ENCODE measurements at places on chromosomes 3 and 15.

GRCh38 chr3:101954936-101955335 is 105.6 kb downstream of the NFKBIZ start:
- no peaks in the 10 kb centered on the region for H3K36me3 ChIP-seq
- no peaks in the 10 kb centered on the region for H3K27me3 ChIP-seq
- peaks cover 20% of the 10 kb centered on the region for H3K4me1 ChIP-seq
- DNase-seq = no peak

DNA sequence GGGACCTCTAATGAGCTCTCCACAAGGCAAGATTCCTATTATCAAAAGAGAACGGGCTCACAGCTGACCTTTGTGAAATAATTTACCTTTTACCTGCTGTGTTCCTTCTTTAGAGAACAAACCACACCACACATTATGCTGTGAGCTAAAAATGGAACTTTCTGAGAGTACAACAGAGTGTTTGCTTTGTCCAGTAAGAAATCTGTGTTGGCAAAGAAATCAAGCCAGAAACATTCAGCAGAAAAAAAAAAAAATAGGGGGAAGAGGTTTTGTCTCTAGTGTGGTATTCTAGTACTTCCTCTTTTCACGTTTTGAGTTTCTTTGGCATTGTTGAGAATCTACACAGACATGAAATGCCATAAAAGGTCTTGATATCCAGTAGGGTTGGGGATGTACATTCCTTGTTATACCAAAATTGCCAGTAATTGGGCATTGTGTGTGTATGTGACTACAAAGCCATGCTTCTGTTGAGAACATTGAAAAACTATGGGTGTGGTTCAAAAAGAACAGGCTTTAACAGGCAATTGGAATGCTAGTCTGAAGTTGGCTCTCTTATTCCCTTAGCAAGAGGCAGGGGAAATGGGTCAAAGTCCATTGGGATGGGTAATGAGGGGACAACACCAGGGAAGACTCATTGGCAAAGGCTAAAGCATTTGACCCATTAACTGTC is 273.5 kb downstream of the NEK10 start:
- H3K27ac ChIP-seq = no peak overlapping the region
- DNase-seq = no peak
- H3K4me1 ChIP-seq = peaks cover 22% of the 10 kb centered on the region
- no peak overlapping the region for H3K4me3 ChIP-seq
- no peaks in the 10 kb centered on the region for H3K27me3 ChIP-seq

- peaks cover 3% of the 10 kb centered on the region for H3K4me1 ChIP-seq
- DNase-seq = no peak
Measured at GRCh38 chr3:14047841-14048240, 76.8 kb downstream of the CHCHD4 start.

DNA sequence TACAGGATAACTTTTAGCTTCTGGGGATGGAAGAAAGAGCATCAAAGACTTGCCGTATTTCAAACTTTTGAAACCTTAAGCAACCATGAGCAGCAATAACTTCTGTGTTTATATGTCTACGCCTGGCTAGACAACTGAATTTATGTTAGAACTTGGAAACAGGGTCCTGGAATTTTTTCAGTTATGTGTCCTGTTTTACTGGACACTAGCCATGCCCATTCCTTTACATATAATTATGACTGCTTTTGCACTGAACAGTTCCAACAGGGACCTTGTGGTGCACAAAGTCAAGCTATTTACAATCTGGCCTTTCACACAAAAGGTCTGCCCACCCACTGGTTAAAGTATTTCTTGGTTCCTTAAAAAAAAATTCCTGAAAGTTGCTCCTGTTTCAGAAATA is 37.1 kb downstream of the TJP1 start:
- H3K4me3 ChIP-seq = peak overlapping the region; percentile 14
- H3K27me3 ChIP-seq = no peaks in the 10 kb centered on the region
- peaks cover 77% of the 10 kb centered on the region for H3K4me1 ChIP-seq
- peak overlapping the region; percentile 80 for H3K27ac ChIP-seq
- H3K36me3 ChIP-seq = peaks cover 2% of the 10 kb centered on the region
- DNase-seq = no peak

DNA sequence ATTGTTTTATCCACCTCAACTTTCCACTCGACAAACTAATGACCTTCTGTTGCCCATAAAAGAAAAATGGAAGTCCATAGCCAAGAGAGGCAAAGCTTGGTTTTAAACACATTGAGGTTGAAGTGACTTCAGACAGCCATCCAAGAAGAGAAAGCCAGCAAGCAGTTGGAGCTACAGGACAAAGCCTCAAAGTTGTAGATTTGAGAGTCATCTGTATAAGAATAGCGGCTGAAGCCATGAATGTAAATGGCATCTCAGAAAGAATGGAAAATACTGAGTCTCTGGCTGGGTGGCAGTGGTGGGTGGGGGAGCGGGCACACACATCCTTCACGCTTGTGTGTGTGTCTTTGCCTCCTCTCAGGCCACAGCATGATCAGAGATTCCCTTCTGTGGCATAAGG is 124.1 kb upstream of the CHRM5 start:
- H3K27ac ChIP-seq = no peak overlapping the region
- H3K36me3 ChIP-seq = no peaks in the 10 kb centered on the region
- no peak for DNase-seq
- H3K27me3 ChIP-seq = no peaks in the 10 kb centered on the region
- no peaks in the 10 kb centered on the region for H3K4me1 ChIP-seq
- H3K4me3 ChIP-seq = no peak overlapping the region

DNA sequence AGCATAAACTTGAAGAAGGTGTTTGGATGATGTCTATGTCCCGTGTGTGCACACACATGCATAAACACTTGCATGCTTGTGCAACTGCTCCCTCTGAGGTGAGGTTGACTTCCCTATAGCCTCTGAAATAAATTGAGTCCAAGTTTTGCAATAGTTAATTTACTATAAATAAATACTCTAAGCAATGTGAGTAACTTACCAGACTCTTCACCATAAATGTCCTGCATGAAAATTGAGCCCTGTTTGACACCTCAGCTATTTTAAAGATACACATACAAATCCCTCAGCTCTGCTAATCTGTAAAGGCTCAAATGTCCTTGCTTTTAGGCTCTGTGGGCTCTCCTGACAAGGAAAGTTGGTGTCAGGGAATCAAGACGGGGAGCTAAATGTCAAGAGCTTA is 37.1 kb downstream of the GJD2 start:
- no peaks in the 10 kb centered on the region for H3K36me3 ChIP-seq
- peaks cover 14% of the 10 kb centered on the region for H3K27me3 ChIP-seq
- H3K27ac ChIP-seq = no peak overlapping the region
- no peak for DNase-seq
- H3K4me3 ChIP-seq = no peak overlapping the region

- H3K27me3 ChIP-seq = no peaks in the 10 kb centered on the region
- H3K4me3 ChIP-seq = peak overlapping the region; percentile 40
- H3K36me3 ChIP-seq = no peaks in the 10 kb centered on the region
- H3K4me1 ChIP-seq = peaks cover 20% of the 10 kb centered on the region
- H3K27ac ChIP-seq = no peak overlapping the region
- DNase-seq = no peak
Measured at GRCh38 chr3:66473181-66473580, 27.6 kb downstream of the LRIG1 start.

- DNase-seq = no peak
- no peak overlapping the region for H3K4me3 ChIP-seq
- H3K4me1 ChIP-seq = peaks cover 15% of the 10 kb centered on the region
- H3K27ac ChIP-seq = no peak overlapping the region
- peaks cover 4% of the 10 kb centered on the region for H3K36me3 ChIP-seq
- no peaks in the 10 kb centered on the region for H3K27me3 ChIP-seq
Measured at GRCh38 chr3:20682573-20682972, 496.6 kb upstream of the SGO1 start.

DNA sequence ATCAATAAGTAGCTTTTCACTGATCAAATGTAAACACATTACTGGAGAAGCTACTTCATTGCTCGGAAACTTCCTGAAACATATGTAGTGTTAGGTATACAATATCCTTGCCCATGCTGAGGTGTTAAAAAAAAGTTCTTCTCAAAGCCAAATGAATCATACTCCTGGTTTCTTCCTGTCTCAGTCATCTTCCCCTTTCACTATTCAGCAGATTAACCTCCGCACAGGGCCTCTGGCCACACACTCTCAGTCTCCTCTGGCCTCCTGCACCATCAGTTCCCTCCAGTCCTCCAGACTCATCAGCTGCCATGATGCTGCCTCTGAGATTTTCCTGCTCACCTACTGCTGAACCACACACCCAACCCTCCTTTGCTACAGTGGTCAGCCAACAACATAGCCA is 70.5 kb upstream of the BOC start:
- no peaks in the 10 kb centered on the region for H3K36me3 ChIP-seq
- no peak overlapping the region for H3K4me3 ChIP-seq
- DNase-seq = no peak

DNA sequence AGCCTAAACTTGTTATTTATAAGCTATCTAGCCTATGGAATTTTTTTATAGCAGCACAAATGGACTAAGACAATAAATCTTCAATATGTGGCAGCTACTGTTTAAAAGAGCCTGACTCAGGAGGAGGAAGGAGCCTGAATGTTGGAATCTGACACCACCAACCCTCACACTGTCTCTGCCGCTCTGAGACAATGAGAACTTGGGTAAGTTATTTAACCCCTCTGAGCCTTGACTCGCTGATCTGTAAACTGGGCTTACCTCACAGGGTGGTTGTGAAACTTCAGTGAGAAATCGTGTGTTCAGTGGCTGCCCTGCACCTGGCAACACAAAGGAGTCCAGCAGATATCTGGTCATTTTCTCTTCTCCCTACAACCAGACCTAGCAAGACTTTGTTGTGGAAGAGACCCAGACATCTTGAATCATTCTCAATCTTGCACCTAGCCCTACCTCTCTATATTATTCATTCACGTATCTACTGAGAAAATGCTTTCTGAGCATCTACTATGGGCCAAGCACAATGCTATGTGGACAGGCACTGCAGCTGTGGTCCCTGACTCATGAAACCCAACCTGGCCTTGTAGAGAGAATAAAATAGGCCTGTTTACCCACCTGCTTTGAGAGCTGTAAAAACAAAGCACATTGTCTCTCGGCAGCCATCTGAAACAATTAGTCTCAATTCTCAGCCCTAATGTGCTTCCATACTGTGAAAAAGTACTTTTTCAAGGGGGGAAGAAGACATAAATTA is 81.9 kb upstream of the SLC25A36 start:
- no peak overlapping the region for H3K27ac ChIP-seq
- H3K36me3 ChIP-seq = no peaks in the 10 kb centered on the region
- H3K4me1 ChIP-seq = peaks cover 2% of the 10 kb centered on the region
- no peak overlapping the region for H3K4me3 ChIP-seq

GRCh38 chr3:179768080-179768479 is 115.2 kb downstream of the USP13 start:
- no peak for DNase-seq
- H3K4me1 ChIP-seq = peaks cover 11% of the 10 kb centered on the region
- no peaks in the 10 kb centered on the region for H3K27me3 ChIP-seq

- no peak overlapping the region for H3K4me3 ChIP-seq
- no peak overlapping the region for H3K27ac ChIP-seq
- no peak for DNase-seq
- no peaks in the 10 kb centered on the region for H3K4me1 ChIP-seq
- peaks cover 4% of the 10 kb centered on the region for H3K36me3 ChIP-seq
Measured at GRCh38 chr3:156964577-156964976, 138.4 kb downstream of the LEKR1 start.

DNA sequence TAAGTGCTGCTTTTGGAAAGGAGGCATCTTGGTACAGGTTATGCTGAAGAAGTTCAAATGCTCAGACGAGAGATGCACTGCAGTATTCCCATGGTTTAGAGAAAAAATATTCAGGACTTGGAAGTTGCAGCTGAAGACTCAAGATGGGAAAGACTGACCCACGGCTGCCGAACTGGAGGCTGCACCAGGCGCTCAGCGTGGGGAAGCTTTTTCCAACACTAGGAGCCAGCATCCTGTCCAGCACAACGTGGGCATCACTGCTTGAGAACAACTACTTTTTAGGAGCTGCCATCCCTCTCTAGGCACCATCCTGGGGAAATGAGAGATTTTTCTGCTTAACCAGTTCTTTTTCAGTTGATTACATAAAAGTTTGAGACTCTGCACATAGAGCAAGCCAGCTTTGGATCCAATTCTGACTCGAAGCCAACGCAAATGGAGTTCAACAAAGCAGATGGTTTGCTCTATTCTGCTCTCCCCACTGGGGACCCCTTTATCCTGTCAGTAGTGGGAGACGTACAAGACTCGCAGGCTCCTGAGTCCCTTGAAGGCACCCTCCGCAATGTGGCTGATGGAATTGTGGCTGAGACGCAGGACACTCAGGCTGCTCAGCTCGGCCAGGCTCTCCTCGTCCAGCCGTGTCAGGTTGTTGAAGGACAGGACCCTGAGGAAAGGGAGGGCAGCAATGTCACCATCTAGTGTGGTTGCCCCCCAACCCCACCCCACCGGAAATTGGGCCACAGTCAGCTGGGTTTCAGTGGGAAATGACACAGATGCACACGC is 93.8 kb downstream of the LRIG1 start:
- H3K27ac ChIP-seq = no peak overlapping the region
- DNase-seq = no peak
- no peak overlapping the region for H3K4me3 ChIP-seq
- H3K4me1 ChIP-seq = peaks cover 66% of the 10 kb centered on the region
- H3K27me3 ChIP-seq = no peaks in the 10 kb centered on the region
- H3K36me3 ChIP-seq = peaks cover 38% of the 10 kb centered on the region

DNA sequence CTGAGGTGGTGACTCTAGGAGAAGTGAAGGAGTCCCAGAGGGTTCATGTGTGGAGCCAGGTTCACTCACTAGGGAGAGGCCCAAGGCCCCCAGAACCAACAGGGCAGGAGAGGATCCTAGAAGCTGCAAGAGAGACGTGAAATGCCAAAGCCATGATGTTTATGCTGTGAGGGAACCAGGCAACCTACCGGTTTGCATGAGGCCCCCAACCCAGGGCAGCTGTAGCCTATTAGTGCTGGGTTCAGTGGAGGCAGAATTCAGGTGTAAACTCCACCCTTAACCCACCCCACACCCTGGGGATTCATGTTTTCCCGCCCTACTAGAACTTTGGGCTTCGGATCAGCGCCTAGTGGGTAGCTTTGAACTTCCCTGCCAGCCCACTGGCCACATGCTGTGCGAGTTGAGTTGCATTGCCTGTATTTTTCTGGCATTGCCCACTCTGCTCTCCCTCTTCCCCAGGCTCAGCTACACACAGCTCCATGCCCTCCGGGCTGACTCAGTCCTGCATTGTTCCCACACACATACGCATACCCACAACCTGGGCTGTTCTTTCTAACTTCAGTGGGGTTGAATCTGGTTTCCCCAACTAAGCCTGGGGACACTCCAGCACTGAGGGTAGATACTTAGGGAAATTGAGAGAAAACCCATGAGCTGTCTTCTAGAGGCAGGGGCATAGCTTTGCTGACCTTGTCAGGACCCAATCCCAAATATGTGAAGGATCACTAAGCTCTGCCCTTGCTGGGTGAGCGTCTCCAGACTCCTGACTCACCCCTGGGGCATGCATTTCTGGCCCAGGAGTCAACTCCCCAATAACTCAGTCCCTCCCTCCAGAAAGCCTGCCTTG is 2.0 kb upstream of the ZBTB47 start:
- peaks cover 66% of the 10 kb centered on the region for H3K4me1 ChIP-seq
- peak overlapping the region; percentile 93 for H3K4me3 ChIP-seq
- peak overlapping the region; percentile 95 for H3K27ac ChIP-seq
- H3K27me3 ChIP-seq = no peaks in the 10 kb centered on the region

DNA sequence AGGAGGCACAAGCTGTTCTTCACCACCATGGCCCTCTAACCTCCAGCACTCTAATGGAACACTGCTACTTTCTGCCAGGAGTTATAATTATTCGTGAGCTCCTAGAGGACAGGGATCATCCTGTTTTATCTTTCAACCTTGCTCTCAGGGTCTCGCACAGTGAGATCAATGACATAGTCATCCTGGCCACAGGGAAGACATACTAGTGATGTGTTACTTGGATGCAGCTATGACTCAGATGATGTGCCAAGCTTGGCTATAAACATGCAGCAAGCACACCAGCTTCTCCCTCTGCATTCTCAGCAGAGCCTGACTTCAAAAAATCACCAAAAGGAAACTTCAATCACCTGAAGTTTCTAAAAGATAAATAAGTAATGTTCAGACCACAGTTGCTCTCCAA is 203.8 kb upstream of the HES1 start:
- no peak overlapping the region for H3K4me3 ChIP-seq
- no peak for DNase-seq
- no peak overlapping the region for H3K27ac ChIP-seq
- H3K36me3 ChIP-seq = no peaks in the 10 kb centered on the region
- H3K4me1 ChIP-seq = no peaks in the 10 kb centered on the region
